Fibroblast of skin of abdomen (primary cell): ENCODE measurements at places on chromosomes 3 and 15.

GRCh38 chr15:71117714-71118305, 2.5 kb downstream of the THSD4 start:
- DNase-seq = no peak

DNA sequence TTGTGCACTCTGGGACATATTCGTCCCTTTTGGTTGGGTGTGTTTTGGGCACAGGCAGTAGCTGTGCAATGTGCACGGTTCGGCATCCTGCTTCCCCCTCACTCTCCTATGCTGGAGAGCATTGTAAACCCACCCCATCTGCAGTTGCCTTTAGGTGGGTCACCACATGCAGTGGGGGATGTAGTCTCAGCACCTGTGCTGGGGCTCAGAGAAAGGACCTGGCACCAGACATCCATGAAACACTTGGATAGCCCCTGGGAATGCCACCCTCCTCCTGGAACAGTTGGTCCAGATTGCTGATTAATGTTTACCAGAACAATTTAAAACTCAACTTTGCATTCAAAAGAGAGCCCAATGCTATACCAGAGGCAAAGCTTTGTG, 123.9 kb upstream of the MEF2A start:
- DNase-seq = no peak

DNA sequence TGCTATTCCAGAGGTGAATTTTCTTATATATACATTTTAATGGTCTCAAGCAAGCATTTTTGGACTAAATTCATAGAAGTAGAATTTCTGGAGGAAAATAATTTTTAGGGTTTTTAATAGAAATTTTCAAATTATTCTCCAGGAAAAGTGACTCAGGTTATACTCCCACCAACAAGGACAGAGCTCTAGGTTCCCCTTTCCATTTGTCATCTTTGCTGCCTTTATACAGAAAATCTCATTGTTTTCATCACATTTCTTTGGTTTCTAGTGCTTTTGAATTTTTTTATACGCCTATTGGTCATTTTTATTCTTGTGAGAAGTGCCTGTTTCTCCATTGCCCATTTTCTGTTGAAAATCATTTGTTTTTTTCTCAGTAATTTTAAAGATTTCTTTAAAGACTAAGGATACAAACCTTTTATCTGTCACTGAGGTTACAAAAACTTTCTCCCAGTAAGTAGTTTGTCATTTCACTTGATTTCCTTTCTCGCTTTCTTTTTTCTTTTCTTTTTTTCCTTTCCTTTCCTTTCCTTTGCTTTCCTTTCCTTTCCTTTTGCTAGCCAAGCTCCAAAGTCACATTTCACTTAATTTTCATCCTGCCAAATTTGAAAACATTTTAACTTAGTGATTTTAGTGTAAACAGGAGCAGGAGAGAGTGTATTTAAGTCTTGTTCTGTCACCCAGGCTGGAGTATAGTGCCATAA, 77.1 kb upstream of the CHRNB4 start:
- DNase-seq = no peak

- no peak for DNase-seq
These were observed 51.5 kb downstream of the ISG20 start for GRCh38 chr15:88690331-88690730.

DNA sequence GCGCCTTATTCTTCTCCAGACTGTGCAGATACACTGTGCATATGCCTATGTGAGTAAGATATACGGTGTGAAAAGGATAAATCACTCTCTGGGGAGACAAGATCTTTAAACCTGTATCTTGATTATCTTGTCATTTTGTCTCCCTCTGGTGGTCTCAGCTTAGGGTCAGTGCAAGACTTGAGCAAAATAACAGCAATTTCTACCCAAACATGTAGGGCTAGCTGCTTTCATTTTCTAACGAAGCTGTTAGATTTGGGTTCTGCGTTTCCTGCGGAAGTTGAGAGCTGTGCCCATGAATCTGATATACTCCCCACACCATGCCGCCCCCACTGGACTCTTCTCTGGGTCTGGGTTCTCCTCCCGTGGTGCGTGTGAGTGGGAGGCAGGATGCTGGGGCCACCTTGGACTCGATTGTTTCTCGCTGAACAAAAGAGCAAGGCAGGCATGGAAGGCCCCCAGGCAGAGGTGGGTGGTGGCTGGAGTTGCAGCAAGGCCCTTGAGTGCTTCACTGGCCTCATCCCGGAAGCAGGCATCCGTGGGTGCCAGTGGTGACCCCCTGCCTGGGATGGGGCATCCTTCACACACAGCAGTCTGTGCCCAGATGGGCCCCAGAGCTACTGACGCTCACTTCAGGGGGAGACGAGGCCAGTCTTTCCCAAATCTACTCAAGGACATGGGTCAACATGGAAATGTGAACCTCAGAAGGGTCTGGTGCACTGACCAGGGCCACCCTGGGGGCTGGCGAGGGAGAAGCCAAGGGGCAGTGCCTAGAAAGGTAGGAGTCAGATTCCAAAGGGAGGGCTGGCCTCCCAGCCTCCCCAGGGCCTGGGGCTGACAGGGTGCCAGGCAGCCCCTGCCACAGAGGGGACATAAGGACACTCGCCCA, 179.6 kb downstream of the NSMCE3 start:
- DNase-seq = peak; percentile 38

- DNase-seq = no peak
These were observed 49.8 kb downstream of the BDH1 start for GRCh38 chr3:197505796-197506548.

DNA sequence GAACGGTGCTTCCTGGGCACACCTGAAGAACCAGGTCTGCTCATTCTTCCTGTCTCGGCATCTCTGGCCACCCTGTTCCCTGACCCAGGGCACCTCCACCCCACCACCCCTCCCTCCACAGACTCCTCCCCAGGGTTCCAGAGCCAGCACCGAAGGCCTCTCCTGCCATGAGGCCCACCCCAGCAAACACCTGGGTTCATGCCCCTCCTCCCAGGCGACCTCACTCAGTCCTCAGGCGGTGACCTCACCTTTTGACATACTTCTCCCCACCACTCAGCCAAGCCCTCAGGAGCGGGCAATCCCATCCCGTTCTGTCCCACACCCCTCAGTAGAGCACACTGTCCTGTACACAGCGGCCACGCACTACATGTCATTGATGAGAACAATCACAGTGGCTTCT, 72.3 kb downstream of the RPN1 start:
- DNase-seq = no peak

- no peak for DNase-seq
These were observed 16.1 kb downstream of the KLF15 start for GRCh38 chr3:126340943-126341754.

DNA sequence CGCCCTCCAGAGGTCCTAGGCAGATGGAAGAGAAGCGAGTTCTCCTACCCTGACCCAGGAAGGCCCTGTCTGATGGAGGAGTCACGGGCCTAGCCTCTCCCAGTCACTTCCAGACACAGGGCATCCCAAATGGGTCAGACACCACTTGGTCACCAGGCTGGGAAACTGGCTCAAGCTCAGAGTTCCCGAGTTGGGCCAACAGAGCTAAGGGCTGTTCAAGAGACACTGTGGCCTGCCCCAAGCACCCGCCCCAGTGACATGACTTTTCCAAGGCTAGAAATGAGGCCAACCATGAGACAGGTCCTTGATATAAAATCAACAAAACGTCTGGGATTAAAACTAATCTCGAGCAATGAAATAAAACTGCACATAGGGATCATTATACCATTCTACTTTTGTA, 113.8 kb downstream of the IQSEC1 start:
- no peak for DNase-seq

- DNase-seq = peak; percentile 14
These were observed 11.0 kb upstream of the FAM219B start for GRCh38 chr15:74917676-74918075.

DNA sequence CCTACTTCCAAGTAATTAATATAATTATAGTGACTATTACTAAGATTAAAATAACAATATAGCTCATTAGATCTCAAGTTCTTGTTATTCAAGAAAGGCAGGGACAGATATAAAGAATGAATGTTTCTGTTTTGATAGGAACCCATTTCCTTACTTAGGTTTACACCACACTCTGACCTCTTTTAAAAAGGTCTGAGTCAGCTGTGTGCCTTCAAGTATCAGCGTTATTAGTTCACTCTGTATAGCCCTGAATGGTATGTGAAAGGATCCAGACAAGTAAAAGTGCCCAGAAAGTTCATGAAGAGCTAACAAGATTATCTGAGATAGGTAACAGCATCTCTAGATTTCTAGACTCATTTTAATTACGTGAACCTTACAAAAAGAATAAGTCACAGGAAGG, 28.9 kb downstream of the PDCD10 start:
- no peak for DNase-seq

DNA sequence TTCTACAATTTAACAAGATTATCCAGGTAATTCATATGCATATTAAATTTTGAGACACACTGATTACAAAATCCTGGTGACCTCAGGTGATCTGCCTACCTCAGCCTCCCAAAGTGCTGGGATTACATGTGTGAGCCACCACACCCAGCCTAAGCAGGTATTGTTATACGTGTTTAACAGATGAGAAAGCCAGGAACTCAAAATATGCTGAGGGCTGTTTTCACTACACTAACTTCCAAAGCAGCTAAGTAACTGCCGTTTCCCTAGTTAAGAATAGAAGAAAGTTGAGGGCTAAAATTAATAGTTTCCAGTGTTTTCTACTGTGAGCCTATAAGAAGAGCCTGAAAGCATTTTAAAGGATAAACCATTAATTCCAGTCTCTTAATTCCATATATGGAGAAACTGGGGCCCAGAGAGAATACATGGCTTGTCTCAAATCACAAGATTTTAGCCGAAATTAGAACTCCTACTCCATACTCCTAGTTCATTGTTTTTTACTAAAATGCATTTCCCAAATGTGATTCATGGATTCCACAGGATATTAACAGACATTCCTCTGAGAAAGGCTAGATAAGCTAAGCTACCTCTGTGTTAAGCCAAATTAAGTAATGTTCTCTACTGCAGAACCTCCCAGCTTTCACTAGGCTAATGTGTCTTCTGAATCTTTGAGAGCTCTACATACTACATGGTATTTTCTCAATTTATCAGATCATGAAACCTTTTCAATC, 17.0 kb upstream of the AVEN start:
- DNase-seq = peak; percentile 92

- DNase-seq = no peak
These were observed 220.7 kb upstream of the CADM2 start for GRCh38 chr3:84738086-84738485.

- no peak for DNase-seq
These were observed 140.9 kb downstream of the FOXP1 start for GRCh38 chr3:71442652-71443042.

DNA sequence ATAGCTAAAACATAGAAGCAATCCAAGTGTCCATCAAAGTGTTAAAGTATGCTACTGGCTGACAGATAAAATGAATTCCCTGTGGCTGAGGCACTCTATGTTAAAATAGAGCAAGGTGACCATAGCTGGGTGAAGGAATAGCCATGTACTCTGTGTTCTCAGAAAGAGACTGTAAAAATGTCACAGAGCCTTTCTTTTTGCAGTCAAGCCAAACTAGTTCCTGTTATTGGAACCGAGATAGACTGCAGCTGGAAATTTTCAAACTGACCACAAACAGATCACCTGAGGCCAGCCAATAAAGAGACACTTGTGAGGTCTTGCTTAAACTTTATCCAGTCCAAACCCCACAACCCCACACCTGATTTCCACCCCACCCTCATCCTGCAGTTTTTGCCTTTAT, 422.8 kb upstream of the NAALADL2 start:
- DNase-seq = no peak

- no peak for DNase-seq
These were observed 116.8 kb upstream of the SKOR1 start for GRCh38 chr15:67708500-67708899.

DNA sequence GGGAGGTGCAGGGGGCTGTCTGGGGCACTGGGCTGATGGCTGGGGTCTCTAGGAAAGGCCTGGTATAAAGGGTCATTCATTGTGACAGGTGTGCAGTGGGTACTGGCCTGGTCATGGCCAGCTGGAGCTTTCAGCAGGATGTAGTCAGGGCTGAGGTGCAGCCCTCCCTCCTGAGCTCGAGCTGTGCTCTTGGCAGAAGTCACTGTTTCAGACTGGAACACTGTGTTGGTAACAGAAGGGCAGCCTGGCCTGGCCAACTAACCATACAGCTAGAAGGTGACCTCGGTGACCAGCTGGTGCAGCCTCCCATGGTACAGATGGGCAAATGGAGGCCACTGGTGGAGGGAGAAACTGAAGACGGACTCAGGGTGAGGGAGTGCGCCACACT, 34.4 kb upstream of the LCTL start:
- no peak for DNase-seq

- DNase-seq = no peak
These were observed 386.9 kb upstream of the CNTN3 start for GRCh38 chr3:75001330-75001729.

- DNase-seq = no peak
These were observed 33.0 kb upstream of the LARS2 start for GRCh38 chr3:45355351-45355750.

- DNase-seq = peak; percentile 93
These were observed 71.9 kb downstream of the FILIP1L start for GRCh38 chr3:100042166-100042981.

- DNase-seq = no peak
These were observed 53.7 kb downstream of the TRIM42 start for GRCh38 chr3:140731440-140732119.

DNA sequence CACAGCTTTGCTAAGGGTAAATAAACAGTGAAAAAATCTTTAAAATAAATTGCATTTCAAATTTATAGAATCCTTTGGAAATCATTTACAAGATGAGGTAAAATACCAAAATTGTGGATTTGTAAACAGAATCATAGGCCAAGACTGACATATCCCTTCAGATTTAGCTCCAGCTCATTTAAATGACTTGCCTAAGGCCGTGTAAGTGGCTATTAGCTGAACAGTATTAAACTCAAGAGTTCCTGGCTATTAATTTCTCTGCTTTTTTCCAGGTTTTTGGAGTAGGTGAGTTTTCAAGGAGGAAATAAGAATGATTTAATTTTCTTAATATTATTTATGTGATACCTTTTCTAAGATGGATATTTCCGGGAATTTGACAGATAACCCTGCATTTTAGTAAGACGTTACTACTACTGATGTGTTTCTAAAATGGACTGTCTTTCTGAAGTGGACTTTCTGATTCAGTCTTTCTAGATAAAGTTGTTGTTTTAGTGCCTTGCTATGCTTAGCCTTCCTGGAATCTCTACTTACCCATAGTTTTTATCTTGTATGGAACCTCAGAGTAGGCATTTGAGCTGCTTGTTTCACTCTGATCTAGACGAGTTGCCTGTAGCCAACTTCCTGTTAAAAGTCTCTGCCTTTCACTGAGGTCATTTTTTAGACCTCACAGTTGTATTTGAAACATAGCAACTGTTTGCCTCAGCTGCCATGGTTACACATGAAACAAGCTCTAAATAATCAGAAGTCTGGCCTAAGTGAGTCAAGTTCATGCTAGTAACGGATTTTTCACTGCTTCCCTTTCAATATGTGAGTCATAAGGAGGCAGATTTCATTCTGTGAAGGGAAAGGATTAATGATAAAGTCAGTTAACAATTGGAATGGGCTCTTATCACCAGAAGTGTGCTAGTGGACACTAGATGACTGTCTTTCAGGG, 127.0 kb downstream of the KLHL25 start:
- peak; percentile 96 for DNase-seq

- DNase-seq = peak; percentile 9
These were observed 27.9 kb downstream of the GTPBP8 start for GRCh38 chr3:113018536-113019181.

GRCh38 chr15:68564173-68564572, 14.6 kb upstream of the CORO2B start:
- no peak for DNase-seq
